Left kidney (tissue), 8 donors: ENCODE measurements at places on chromosomes 3 and 15.

DNA sequence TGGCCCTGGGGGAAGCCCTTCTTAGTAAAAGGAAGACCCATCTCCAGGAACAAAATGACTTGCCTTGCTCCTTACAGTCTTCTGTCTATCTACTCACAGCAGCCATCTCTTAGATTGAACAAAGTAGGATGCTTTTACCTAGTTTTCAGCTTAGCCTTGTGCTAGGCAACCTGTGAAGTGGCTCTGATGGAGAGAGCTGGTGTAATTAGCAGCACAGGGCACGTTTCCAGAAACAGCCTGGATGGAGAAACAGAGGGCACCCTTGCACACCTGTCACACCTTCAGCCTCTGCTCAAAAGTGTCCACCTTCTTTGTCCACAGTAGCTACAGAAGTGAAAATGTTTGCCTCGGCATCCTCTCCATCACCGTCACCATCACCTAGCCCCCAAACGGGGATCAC is 292.9 kb downstream of the RORA start:
- DNase-seq, result no peak

GRCh38 chr3:39130026-39130425 is 22.5 kb downstream of the TTC21A start:
- DNase-seq, result no peak

DNA sequence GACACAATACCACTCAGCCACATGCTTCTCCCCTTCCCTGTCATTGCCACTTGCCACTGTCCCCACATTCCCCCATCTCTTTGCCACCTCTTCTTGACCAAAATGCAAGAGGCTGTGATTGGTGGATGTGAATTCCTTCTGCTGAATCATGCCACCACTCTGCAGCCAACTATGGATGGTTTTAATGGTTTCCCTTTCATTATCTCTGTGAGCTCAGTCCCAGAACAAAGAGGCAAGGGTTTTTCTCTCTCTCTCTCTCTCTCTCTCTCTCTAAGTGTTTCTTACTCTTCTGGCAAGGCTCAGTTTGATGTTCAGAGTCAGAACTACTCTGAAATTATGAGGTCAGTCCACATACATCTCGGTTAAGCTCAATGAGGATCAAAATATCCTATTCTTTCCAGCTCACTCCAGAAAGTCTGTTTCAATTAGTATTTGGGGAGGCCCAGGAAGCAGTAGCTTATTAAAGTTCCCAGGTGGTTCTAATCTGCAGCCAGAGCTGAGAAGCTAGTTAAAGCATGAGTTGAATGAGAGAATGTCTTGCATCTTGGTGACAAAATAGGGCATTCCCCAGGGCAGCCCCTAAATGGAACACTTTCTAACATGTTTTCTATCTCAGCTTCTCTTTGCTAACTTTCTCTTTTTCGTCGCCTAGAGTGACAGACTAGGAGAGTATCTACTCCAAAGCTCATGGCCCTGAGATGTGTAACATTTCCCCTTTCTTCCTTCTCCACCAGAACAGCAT is 8.5 kb upstream of the ILDR1 start:
- no peak for DNase-seq

- DNase-seq, result no peak
Observed at GRCh38 chr3:69095636-69096035, 10.9 kb downstream of the ARL6IP5 start.

- DNase-seq, result no peak
Observed at GRCh38 chr3:132709761-132710160, 12.4 kb downstream of the NPHP3 start.

- DNase-seq, result no peak
Observed at GRCh38 chr3:169578381-169579024, 85.0 kb downstream of the MECOM start.

GRCh38 chr3:31240466-31240865 is 292.3 kb upstream of the STT3B start:
- DNase-seq, result no peak

- no peak for DNase-seq
Observed at GRCh38 chr3:143753456-143753855, 94.8 kb downstream of the SLC9A9 start.

DNA sequence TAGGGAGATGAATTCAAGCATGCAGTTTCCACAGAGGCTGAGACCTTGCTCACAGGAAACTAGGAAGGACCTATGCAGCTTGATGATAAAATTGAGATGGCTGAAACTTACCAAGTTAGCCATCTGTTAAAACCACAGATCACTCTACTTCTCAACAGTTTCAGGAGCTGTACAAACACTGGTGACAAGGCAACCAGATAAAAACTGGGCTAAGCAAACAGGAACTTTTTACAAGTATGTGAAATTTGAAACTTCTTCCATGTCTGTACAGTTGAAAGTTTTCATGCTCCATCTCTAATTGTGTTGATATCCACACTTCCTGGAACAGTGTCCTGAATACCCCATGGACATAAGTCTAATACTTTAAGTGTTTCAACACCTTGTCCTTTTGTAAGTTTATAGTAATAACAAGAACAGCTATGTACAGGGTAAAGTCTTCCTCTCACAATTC is 78.2 kb downstream of the FAIM start:
- peak; percentile 14 for DNase-seq

DNA sequence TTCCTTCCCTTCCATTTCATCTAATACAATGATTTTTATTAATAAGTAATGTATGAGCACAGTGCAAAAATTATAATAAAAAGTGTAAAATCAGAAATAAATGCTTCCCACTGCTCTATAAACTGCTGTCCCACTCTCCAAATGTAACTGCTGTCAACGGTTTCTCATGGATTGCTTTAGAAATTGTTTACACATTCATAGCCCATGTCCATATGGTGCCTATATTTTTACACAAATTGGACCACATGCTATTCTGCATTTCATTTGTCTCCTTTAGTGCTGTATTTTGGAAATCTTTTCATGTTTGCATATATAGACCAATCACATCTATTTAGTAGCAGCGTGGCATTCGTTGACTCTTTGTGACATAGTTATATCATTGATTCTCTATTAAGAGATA is 164.7 kb upstream of the SLCO3A1 start:
- no peak for DNase-seq

GRCh38 chr3:114108137-114108536 is 51.6 kb downstream of the QTRT2 start:
- DNase-seq, result no peak

DNA sequence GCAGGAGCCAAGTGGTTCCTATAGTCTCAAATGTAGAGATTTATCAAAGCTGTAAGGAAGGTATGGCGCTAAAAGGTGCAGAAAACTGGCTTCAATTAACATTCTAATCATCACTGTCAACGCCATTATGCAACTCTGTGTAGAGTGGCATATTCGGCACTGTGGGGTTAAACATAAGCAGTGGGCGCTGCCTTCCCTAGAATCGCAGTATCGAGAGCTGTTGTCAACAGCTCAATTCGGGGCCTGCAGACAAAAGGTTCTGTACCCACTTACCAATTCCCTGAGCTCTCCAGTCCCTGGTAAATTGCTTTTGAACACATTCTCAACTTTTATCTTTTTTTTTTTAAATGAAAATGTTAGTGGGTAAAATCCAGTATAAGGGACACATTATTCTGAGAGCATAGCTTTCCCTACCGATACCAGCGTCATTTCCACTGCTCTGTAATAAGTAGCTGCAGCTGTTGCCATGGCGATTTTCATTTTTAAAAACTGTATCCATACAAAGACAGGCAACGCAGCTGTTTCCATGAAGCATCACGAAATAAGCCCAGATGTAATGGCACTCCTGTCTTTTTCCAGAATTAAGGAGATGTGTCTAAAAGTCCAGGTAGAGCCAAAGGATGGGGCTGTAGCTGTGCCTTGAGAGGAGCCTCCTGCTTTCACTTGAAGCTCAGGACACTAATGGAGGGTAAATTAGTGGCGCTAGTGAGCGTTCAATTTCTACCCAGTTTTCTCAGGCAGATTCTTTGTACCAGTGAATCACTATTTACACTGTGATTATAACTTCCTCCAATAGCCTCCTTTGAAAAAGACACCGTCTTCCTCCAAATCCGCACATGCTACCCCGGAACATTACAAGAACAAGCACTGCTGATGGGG is 250.3 kb downstream of the SLC9A9 start:
- DNase-seq, result no peak

DNA sequence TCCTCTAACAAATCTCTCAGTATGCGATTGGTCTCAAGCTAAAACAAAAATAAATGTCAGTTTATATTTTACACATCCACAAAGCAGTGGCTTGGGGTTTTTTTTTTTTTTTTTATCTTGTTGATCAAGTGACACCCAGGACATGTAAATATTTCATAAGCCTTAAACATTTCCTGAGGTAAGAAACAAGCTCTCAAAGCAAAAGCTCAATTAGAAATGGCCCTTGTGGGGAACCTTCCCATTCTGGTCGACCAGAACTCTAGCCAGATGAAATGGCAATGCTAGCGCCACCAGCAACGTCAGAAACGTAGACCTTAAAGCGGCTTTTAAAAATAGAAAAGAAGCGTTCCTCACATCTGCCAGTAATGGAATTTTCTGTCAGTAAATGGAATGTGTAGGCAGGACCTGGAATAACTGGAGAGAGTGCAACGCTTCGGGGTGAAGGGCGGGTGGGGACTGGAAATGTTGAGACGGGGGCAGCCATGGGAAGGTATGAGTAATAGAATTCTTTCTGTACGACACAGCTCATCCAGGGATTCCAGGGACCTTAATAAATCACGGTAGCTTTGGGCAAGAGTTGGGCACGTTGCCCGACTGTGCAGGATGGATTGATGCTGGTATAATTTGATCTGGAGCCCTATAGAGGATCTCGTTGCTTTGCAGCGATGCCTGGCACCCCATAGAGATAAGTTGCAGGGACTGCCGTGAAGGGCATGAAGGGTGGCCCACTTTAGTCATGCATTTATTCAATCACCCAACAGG is 44.4 kb downstream of the BTD start:
- DNase-seq, result no peak

DNA sequence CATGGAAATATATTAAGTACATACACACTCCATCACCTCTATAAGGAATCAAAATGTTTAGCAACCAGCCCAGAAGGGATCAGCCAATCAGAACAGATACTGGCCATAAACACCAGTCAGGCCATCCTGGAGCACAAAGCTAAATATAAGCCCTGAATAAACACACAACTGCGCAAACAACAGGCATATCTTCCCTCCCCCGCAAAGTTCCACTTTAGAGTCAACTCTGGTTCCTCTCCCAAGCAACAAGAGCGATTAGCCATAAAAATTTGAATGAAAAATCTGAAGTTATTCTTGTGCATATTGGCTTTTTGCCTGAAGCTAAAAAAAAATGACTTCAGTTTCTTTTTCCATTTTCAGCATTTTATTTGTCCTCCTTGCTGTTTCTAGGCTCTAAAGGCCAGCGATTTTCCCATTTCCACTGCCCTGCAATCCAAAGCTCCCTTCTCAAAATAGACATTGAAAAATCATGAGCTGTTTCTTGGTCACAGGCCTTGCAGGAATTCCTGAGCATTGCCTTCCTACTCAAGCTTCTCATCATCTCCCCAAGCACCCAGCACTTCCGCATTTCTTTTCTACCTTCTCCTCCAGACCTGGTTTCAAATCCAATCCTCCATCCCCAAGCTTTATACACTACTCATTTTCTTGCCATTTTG is 247.9 kb downstream of the ZMAT3 start:
- peak; percentile 26 for DNase-seq

- no peak for DNase-seq
Observed at GRCh38 chr3:44223299-44223698, 18.4 kb upstream of the TOPAZ1 start.

- no peak for DNase-seq
Observed at GRCh38 chr15:47411733-47412132, 305.6 kb upstream of the SEMA6D start.

- no peak for DNase-seq
Observed at GRCh38 chr3:63405882-63406281, 127.8 kb downstream of the SYNPR start.
